ENCODE measurements at places on chromosomes 3 and 15.

DNA sequence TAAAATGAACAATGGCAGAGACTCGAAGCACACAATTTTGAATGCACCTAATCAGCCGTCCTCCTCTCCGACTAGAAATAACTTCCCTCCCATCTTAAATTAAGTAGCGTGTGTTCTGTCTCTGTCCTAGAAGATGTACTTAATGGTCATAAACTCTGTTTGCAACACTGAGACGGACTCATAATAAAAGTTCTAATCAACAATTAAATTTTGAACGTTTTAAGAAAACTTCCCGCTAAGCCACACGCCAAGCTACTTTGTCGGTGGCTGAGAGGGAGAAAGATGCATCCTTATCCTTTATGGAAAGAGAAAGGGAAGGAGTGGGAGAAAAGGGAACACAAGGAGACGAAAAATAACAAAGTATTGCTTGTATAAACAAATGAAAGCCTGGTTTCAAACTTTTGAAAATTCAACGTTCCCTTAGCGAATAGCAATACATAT is 989 bp downstream of the GNB4 start:
- H3K36me3 ChIP-seq = no peaks in the 10 kb centered on the region
- no peak for DNase-seq
- peak overlapping the region; percentile 60 for H3K4me3 ChIP-seq

GRCh38 chr3:30162579-30162978 is 443.8 kb upstream of the TGFBR2 start:
- no peak for DNase-seq
- H3K4me1 ChIP-seq = no peaks in the 10 kb centered on the region
- H3K4me3 ChIP-seq = no peak overlapping the region
- no peaks in the 10 kb centered on the region for H3K27me3 ChIP-seq

- DNase-seq = no peak
- H3K27me3 ChIP-seq = no peaks in the 10 kb centered on the region
- peaks cover 6% of the 10 kb centered on the region for H3K36me3 ChIP-seq
- no peak overlapping the region for H3K27ac ChIP-seq
- no peak overlapping the region for H3K4me3 ChIP-seq
Observed at GRCh38 chr3:50627407-50628051, 10.6 kb downstream of the MAPKAPK3 start.

DNA sequence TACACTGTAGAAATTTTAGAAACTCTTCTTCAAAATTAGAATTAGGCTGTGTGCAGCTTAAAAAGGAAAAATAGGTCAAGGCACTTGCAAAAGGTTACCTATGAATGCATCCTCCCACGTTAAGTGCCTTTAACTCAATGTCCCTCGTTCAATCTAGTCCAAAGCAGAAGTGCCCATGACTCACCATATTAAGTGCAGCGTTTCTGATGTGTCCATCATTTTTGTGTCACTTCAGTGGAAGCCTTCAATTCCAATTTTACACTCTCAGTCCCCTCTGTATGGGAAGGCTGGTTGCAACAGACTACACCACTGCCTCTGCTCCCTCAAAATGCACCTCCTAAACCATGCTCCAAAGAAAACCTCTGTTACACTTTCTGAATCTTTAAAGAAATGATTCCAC is 53.4 kb downstream of the FOXB1 start:
- H3K27me3 ChIP-seq = no peaks in the 10 kb centered on the region
- no peak for DNase-seq
- no peaks in the 10 kb centered on the region for H3K4me1 ChIP-seq
- no peak overlapping the region for H3K27ac ChIP-seq
- H3K4me3 ChIP-seq = no peak overlapping the region

GRCh38 chr15:55527150-55527549 is 19.1 kb upstream of the DNAAF4 start:
- H3K27me3 ChIP-seq = no peaks in the 10 kb centered on the region
- no peak for DNase-seq
- H3K4me3 ChIP-seq = no peak overlapping the region
- no peaks in the 10 kb centered on the region for H3K4me1 ChIP-seq
- H3K27ac ChIP-seq = no peak overlapping the region

DNA sequence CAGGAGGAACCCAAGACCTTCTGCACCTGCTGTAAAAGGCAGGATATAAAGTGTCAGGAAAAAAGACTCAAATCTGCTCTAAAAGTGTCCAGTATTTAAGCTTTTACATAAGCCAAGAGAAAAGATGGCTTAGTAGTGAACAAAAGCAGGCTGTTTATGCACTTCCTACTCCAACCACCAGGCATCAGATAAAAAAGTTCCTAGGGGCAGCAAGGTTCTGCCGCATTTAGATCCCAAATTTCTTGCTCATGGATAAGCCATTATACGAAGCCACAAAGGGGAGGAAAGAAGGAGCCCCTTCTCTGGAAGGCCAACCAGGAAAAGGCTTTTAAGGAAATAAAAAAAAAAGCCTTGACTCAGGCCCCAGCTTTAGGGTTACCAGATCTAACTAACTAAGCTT is 10.6 kb upstream of the SLC9C1 start:
- no peaks in the 10 kb centered on the region for H3K36me3 ChIP-seq
- DNase-seq = no peak
- no peaks in the 10 kb centered on the region for H3K27me3 ChIP-seq
- peaks cover 18% of the 10 kb centered on the region for H3K4me1 ChIP-seq
- H3K27ac ChIP-seq = no peak overlapping the region
- H3K4me3 ChIP-seq = peak overlapping the region; percentile 62
